ENCODE measurements at places on chromosomes 11 and 22.
A peak's percentile ranks its signal among the peaks of the same experiment; 100 is the strongest.

DNA sequence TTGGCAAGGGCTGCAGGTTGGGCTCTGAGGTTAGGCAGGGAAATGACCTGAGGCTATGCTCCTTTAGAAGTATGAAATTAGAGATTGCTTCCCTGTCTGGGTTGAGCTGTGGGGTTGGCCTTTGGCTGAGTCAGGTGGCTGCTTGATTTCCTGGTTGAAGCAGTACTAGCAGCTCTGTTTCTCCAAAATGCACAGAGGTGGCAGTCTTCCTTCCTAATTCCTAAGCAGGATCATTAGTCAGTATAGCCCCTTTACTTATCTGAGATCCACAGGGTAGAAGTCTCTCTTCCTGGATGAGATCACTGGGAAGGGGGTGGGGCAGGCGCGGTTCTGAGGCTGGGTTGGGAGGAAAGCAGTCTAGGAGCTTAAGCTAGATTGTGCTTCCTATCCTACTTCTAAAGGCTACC lies 1917.5 kb downstream of the LRRC4C start:
- DNase-seq = no peak

DNA sequence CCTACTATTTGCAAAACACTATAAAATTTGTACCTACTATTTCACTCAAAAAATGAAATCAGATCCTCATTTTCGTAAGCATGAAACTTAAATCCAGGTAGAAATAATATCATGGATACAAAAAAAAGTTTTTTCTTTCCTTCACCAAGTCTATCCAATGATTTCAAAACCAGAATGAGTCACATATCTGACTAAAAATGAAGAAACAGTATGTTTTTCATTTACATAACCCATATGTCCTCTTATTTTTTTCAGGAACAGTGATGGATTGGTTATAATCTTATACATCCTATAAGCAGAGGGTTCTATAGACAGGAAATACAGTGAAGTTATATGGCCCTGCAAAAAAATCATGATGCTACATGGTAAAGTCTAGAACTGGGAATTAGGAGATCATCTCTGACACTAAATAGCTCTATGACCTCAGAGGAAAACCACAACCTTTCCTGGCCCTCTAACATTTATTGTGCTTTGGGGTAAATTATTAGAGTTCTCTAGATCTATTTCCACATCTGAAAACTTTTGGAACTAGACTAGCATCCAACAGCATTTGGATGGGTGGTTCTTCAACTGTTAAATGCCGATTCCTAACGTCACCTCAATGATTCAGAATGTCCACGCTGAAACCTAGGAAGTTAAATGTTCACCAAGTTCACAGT lies 10.9 kb downstream of the MTMR2 start:
- no peak for DNase-seq

- peak; percentile 40 for DNase-seq
These were observed 54.0 kb upstream of the GCAT start for GRCh38 chr22:37753746-37754145.

- DNase-seq = no peak
These were observed 25.3 kb downstream of the ABTB2 start for GRCh38 chr11:34332524-34332923.

- no peak for DNase-seq
These were observed 1.4 kb upstream of the ESRRA start for GRCh38 chr11:64304032-64304315.

DNA sequence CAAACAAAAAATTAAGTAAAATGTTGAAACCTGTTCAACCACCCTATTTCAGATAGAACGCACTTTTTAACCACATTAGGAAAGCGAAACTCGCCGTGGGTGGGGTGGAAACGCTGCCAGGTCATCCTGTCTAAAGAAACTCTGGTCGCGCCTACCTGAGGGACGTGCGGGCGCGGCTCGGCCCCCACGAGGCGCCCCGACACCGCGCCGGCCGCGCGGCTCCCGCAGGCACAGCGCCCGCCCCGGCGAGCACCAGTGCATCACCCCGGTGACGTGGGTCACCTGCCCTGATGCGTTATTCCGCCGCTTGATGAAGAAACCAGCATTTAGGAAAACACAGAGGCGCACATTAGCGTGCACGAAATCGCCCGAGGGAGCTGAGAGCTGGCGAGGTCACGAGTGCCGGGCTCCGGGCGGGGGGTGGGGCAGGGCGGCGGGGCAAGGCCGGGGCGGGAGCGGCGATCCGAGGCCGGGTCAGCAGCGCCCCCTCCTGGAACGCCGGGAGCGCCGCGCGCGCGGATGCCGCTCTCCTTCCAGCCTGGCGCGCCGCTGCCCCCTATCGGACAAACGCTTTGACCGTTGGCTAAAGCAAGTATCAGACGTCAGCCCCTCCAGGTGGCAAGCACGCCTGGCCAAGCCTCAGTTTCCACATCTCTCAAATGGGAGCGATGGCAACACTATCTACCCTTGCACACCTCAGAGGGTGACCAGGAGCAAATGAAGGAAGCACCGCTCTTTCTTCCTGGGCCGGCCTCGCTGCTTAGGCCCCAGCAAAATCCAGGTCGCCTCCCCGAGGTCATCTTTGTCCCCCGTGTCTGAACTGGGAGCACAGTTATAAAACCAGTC lies 15.7 kb upstream of the SNX32 start:
- DNase-seq = peak; percentile 95

- DNase-seq = no peak
These were observed 78.4 kb upstream of the OR4B1 start for GRCh38 chr11:48138222-48138621.

- no peak for DNase-seq
These were observed 19.6 kb upstream of the ATXN10 start for GRCh38 chr22:45651931-45652528.

DNA sequence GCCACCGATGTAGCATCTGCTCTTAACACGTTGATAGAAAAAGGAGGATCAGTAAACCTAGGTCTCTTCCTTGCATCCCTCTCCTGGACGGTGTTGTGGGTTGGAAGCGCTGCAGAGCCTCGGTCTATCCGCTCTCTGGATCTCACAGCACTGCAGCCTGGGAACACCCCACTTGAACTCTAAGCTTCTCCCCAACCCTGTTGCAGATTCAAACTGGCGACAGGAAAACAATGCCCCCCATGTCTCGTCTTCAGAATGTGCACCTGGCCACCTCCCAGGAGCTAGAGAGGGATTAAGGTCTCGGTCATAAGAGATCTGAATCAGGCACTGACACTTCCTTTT lies 454 bp downstream of the TMEM218 start:
- DNase-seq = no peak

GRCh38 chr11:69828276-69828970 lies 9.2 kb upstream of the FGF3 start:
- no peak for DNase-seq

DNA sequence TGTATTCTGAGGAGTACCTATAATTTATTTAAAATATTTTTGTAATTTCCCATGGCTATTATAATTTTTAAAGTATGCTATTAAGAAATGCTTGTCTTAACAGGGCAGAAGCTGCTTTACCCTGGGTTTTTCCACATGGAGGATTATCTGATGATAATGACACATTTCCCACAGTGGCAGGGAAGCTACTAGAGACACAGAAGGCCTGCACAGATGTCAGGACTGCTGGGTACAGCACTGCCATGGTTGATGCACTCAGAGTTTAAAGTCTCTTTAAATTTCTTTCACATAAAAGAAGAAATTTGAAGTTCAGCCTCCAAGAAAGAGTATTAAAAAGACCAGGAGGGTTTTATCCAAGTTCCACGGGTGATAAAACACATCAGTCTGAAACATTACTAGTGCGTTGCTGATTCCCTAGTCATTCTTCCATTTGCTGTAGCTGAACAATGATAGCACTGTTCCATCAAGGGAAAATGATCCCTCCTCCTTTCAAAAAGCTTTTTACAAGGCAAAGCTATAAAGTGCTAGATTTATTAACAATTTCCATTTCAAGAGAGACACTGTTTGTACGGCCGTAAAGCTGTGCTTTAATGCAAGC lies 363.0 kb downstream of the CNTN5 start:
- DNase-seq = no peak

GRCh38 chr22:37229012-37229804 lies 14.9 kb downstream of the RAC2 start:
- peak; percentile 10 for DNase-seq

GRCh38 chr11:6737872-6738466 lies 33.8 kb downstream of the OR2AG2 start:
- DNase-seq = peak; percentile 44

GRCh38 chr11:115126092-115126491 lies 378.1 kb downstream of the CADM1 start:
- DNase-seq = no peak

DNA sequence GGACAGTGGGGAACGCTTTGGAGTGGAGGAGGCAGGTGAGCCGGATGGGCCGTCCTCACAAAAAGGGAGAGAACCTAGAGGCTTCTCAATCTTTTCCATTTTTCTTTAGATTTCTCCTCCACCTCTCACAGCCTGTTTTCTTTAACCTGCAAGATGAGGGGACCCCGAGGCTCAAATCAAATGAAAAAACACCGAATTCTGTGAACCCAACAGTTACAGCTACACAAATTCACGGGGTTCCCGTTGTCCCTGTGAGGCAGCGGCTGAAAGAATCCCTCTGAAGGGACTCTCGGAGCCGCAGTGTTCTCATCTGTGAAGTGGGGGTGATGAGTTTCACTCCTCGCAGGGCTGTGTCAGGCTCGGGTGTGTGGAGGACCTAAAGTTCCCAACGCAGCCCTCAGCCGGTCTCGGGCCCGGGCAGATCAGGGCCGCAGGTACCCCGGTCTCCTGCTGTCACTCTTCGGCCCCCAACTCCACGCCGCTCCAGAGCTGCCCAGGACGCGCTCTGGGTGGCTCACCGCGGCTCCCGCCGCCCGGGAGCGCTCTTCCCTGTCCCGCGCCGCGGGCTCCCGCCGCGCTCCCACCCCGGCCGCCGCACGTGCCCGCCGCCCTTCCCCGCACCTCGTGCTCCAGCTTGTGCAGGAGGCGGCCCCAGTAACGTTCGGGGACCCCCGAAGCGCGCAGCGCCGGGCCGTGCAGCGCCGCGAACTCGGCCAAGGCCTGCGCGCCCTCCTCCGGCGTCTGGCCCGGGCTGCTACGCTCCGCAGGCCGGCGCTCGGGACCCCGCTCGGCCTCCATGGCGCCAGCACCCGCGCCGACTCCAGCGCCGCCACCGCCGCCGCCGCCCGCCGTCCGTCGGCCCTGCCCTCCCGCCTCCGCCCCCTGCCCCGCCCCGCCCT lies at the start of gene TTLL12:
TSS of gene TTLL12 (minus strand) at position 863 of the 899 bp plus-strand sequence. CDS start at position 798, 65 bp downstream.
- DNase-seq = peak; percentile 64

- DNase-seq = no peak
These were observed 17.5 kb downstream of the NRXN2 start for GRCh38 chr11:64705501-64705900.

GRCh38 chr22:41401781-41402648 lies 20.3 kb downstream of the TEF start:
- DNase-seq = no peak

DNA sequence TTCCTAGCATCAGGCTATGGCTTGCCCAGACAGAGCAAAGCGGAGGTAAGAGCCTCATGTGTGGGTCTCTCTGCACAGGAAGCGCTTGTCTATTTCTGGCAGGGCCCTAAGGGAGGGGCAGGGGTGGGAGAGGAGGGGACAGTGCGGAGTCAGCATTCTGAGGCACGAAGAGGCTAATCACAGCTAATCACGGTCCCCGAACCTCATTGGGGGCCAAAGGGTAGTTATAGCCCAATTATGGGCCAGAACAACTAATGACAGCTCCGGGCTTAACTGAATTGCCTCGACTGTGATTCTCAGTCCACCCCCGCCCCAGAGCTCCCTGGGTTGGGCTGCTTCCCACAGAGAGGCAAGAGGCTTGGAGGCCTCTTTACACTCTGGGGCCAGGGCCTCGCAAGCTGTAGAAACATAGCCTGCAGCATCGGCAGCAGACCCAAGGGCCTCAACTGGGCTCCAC lies 72.7 kb upstream of the PRDM11 start:
- no peak for DNase-seq

DNA sequence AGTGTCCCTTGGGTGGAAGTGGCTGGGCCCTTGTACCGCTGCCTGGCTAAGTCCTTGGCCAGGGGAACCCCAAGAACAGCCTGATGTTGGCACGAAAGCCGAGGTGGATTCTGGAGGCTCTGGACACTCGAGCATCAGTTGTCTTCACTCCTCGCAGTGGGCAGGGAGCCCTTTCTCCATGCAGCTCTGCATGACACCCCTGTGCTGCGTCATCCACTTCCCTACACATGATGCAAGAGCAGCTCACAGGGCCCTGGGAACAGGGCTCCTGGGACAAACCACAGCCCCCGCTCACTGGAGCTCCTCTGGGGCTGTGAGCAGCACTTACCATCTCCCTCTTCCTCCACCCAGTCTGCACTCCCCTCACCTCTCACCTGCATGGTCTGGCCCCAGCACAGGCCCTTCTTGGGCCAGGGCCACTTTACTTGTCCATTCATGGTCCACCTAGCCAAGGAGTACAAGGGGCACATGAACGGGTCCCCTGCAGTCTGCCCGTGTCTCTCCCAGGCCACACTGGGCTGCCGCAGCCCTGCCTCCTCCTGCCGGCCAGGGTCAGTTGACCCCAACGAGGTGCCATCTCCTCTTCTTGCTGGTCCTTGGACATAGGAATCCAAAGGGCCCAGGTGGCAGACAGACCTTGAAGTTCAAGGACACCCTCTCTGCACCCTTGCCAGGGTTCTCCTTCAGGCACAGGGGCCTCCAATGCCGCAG lies 66.5 kb downstream of the IGF2 start:
- DNase-seq = no peak

GRCh38 chr11:120900643-120901042 lies 123.3 kb upstream of the TBCEL start:
- DNase-seq = no peak

DNA sequence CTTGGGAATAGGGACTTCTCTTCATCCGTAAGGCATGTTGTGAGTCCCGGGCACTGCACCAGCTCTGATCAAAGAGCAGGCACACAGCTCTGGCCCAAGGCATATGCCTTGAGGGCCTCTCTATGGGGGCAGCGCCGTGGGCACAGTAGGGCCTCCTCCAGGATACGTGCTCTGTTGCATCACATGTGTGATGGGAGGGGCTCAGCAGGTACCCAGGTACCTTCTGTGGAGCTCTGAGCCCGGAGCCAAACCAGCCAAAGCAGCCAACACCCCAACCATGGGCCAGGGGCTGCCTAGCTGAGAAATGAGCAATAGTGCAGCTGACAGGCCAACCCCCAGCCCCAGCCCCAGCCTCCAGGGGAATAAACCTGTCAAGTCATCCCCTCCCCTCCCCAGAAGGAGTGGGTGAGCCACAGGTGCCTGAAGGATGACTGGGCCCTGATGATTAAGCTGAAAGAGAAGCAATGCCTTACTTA lies 79.7 kb upstream of the SHISAL1 start:
- DNase-seq = no peak

DNA sequence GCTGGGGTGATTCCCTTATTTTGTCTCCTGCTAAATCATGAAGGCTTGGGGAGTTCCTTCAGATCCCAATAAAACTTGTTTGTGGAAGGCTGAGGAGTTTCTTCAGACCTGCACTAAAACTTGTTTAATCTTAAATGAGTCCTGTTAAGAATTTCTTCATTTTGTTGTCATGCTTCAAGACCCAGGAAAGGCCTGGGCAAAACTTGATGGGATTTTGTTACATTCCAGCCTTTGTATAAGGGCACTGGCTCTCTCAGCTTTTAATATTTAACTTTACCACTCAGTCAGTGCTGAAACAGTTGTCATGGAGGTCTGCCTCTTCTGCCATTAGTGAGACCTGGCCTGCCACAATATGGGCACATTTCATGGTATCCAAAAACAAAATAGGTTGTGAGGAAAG lies 699.0 kb downstream of the ETS1 start:
- no peak for DNase-seq

GRCh38 chr11:65380460-65381119 lies 1.9 kb downstream of the SLC25A45 start:
- peak; percentile 29 for DNase-seq

GRCh38 chr22:39675947-39676346 lies 105.4 kb downstream of the CACNA1I start:
- DNase-seq = no peak

Data from LoVo (cell line).